Stimulated activated CD8-positive, alpha-beta memory T cell treated with anti-CD3 and anti-CD28 coated beads, Interleukin-7, amount 100 ng/mL, for 1 hour (primary cell): ENCODE measurements at places on chromosomes 11 and 22.

- no peak for DNase-seq
Measured at GRCh38 chr11:60447070-60447469, 8.6 kb upstream of the MS4A1 start.

- no peak for DNase-seq
Measured at GRCh38 chr11:24289301-24289700, 207.6 kb upstream of the LUZP2 start.

DNA sequence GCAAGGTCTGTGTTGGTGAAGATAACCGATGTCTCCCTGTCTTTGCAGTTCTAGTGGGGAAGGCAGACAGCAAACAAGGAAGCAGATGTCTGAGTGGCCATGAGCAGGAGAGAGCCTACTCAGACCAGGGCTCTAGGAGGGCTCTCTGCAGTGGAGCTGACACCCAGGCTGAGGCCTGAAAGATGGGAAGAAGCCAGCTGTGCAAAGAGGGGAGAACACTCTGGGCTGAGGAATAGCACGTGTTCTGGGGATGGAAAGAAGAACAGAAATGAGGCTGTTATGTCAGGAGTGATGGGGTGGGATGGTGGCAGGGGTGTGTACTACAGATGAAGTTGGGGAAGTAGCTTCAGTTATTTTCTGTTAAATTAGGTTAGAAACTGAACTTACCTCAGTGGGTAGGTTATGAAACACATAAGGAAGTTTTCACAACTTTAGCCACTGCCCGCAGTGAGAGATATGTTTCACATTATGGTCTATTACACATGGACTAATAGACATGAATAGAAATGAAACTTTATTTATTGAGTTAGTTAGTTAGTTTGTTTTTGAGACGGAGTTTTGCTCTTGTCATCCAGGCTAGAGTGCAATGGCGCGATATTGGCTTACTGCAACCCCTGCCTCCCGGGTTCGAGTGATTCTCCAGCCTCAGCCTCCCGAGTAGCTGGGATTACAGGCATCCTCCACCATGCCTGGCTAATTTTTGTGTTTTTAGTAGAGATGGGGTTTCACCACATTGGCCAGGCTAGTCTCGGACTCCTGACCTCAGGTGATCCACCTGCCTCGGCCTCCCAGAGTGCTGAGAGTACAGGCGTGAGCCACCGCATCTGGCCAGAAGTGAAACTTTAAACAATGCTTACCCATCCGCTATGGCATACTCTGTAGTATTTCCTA, 7.8 kb downstream of the DCPS start:
- no peak for DNase-seq

- no peak for DNase-seq
Measured at GRCh38 chr11:37450613-37451012, 852.6 kb upstream of the RAG2 start.

DNA sequence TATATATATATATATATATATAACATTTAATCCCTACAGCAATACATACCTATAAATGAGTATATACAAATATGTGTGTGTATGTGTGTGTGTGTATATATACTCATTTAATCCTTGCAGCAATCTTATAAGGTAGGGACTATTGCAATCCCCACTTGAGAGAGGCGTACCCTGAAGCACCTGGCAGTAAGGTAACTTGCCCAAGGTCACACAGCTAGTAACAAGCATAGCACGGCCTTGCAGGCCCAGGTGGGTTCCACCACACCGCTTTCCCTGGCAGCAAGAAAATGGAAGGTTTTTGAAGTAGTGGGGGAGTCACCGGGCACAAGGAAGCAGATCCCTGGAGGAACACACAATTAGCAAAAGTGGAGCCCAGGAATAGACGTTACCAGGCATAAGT, 3.3 kb upstream of the ADA2 start:
- DNase-seq = no peak

- no peak for DNase-seq
Measured at GRCh38 chr11:36167729-36168128, 121.5 kb downstream of the COMMD9 start.

DNA sequence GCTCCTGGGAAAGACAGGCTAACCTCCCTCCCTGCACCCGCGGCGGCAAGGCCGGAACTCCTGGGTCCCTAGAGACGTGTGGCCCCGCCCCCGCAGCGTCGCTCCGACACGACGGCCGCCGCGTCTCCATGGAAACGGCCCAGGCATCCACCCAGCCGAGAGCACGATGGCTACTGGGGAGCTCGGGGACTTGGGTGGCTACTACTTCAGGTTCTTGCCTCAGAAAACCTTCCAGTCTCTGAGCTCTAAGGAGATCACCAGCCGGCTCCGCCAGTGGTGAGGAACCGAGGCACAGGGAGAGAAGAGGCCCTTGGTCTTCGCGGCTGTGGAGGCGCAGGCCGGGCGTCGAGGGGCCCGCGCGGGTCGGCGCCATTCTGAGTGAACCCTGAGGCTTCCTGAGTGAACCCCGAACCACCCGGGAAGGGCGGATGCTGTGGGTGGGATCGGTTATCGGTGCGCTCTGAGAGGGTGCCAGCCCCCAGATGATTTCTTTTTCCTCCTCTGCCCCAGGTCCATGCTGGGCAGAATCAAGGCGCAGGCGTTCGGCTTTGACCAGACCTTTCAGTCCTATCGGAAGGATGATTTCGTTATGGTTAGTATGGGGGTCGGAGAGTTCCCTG, at the start of gene CFAP300:
CFAP300 (plus strand) TSS at position 133 of the 620 bp plus-strand sequence; CDS start at position 167, 34 bp downstream.
- DNase-seq = peak; percentile 0

DNA sequence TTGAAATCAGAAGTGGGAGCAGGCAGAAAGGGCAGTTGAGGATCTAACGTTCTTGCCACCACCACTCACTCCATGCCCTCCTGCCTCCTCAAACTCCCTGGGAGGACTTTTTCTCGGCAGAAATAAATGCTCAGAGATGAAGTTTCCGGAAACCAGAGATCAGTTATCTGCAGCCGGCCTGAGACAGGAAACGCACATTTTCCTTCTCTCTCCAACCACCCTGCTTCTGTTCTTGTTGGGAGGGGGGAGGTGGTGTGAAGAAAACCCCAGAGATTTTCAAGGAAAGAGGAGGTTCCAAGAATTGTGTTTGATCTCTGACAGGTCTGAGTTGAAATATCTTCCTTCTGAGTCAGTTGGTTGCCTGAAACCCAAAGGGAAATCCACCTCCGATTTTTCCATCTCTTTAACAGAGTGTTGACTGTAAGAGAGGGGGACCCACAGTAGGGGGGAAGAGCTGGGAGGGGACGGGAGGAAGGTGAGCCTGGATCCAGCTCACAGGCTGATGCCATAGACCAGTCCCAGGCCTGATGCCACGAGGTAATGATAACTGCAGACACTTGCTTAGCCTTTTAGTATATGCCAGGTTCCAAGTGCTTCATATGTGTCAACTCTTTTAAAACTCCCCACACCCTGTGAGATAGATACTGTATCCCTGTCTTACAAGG, 100.8 kb downstream of the TRAF6 start:
- DNase-seq = no peak
